ENCODE measurements at places on chromosomes 3 and 15.

DNA sequence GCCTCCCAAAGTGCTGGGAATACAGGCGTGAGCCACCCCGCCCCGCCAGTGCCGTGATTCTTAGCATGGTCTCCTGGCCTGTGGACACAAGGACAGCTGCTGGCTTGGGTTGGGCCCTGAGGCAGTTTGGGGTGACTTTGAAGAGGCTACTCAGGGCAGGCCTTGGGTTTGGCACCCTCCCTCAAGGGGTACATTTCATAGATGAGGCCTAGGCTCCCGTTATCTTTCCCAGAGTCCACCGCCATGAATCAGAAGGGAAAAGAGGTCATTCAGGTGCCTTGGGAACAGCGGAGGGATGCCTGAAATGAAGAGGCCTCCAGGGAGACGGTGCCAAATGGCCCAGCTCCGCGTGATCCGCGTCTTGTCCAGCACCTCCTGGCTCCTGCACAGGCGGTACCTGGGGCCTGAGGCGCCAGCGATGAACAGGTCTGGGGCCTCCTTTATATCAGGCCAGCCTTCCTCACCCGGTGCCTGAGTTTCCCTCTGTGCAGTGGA, 9.3 kb downstream of the GNAI2 start:
- DNase-seq = no peak

- DNase-seq = no peak
Measured at GRCh38 chr15:29222129-29222853, 47.3 kb downstream of the NSMCE3 start.

DNA sequence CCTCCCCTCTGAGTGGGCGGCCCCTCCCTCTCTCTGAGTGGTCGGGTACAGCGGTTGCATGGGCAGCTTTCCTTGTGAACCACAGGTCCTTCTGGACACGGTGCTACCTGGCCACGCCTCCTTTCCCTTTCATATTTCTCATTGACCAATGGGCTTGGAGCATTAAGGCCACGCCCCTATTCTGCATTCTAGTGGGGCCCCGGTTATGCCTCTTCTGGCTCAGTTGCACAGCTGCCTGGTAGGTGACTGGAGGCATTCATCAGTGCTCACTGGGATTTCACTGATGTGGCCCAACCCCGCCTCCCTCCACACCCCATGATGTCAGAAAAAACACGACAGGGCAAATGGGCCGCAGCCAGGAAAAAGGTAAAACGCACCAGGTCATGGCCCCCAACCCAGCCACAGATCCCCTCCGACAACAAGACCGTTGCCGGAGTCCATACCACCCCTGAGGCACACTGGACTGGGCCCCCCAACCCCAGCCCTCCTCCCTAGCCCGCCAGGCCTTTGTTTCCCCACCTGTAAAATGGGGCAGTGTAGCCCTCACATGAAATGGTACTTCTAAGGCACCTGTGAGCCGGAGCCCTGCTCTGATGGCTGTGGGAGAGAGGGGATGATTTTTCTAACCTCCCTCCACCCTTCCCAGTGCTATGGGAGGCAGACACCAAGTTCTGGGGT, 26.3 kb downstream of the NGRN start:
- no peak for DNase-seq

DNA sequence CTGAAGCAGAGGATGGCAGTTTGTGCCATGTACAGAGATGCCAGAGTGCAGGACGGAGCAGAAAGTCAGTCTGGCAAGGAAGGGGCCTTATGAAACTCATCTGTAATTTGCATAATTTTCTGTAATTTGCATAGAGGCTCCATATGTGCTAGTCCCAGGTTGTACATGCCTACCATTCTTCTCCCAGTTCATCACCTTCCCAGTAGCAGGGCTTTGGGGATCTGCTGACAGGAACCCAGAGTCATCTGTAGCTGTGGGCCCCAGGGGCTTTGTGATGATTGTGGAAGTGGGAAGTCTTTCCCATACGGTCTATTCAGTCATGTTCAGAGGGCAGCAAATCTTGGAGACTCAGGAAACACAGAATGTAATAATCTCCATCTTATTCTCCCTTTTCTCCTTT, 42.4 kb upstream of the SIAH2 start:
- no peak for DNase-seq

- DNase-seq = no peak
Measured at GRCh38 chr3:46371519-46372340, 984 bp downstream of the CCR5 start.

DNA sequence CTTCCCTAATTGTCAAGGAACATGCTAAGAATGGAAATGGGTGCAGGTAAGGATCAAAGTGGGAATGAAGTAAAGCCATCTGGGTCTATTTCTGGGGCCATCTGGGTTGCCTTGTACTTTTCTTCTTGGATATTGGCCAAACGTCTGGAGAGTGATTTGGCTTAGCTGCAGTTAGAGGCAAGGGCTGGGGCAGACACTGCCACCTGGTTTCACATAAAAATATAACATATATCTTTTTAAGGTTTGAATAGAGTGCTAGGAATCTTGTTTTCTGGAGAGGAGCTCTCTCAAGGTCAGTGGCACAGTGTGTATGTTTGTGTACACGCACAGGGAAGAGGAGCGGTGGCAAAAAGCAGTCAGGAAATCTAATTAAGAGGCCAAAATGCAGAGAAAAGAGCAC, 24.7 kb upstream of the EOMES start:
- DNase-seq = no peak

DNA sequence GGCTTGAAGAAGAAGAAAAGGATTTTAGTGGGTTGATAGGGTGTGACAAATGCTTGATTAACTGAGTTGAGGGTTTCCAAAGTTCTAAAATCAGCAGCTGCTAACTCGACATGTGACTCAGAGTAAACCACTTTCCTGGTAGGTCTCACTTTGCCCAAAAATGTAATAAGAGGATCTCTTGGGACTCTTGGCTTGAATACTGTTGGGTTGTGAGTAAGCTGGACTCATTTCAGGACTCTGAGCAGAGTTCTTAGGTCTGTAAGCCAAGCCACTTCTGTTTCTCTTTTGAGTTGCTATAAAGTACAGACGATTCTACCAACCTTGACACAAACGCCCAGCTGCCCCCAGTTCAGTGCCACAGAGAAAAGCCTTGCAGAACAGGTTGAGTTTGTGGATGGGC, 241.1 kb downstream of the ZNF621 start:
- no peak for DNase-seq

DNA sequence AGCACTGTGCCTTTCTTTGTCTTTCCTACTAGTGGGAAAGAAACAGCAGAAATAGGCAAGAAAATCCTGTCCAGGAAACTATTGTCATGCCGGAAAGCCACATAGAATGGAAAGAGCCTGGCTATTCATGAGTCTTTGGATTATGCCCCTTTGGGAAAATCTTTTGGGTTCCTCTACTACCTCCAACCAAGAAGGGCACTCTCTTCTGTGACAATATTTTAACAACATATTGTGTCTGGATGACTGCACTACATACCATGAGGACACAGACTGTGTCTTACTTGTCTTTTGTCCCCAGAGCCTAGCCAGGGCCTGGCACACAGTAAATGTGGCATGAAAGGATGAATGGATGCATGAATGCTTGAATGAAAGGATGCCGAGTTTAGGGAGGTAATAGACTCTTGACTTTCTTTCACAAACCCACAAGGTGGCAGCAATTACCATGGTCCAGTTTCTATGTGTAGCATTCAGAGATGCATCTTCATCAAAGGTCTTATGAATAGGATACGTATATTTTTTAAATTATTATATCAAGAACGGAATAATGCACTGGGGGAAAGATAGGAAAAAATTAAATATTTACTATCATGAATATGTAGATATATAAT, 30.3 kb downstream of the ARL14 start:
- peak; percentile 51 for DNase-seq

- DNase-seq = no peak
Measured at GRCh38 chr3:39133093-39133490, 20.3 kb downstream of the CSRNP1 start.

DNA sequence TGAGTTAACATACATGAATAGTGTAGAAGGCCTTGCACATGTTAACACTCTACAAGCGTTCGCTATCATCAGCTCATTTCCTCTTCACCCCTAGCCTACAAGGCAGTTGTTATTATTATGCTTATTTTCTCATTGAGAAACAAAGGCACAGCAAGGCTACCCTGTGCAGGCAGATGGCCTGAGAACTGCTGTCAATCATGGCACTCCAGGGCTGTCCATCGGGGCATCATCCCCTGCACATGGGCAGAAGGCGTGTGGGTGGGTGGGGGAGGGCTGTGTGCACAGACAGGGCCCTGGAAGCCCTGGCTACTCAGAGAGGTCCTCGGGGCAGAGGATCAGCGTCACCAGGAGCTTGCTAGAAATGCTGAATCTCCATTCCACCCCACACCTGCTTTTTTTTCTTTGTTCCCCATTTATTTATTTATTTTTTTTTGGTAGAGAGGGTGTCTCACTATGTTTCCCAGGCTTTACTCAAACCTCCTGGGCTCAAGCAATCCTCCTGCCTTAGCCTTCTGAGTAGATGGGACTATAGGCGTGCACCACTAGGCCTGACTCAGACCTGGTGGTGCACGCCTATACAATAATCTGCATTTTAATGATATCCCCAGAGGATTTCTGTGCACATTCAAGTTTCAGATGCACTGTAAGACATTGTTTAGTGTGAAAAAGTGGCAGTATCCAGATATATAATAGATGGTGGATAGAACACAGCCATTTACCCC, 9.6 kb upstream of the ZXDC start:
- DNase-seq = no peak

DNA sequence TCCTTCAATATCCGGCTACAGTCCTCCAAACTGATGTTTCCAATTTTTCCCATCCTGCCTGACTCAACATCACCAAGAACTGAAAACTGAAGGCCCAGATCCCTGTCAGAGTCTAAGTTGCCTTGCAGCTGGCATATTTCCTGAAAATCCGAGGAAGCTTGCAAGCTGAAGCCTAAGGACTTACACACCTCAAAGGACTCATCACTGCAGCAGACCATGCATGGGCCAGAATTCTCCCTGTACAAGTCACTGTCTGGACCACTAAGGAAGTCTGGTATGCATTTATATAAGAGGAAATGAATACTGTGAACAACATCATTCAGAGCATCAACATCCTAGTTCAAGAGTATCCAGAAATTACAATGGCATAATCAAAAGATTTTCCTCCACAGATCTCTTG, 548.8 kb upstream of the MDFIC2 start:
- DNase-seq = peak; percentile 97

DNA sequence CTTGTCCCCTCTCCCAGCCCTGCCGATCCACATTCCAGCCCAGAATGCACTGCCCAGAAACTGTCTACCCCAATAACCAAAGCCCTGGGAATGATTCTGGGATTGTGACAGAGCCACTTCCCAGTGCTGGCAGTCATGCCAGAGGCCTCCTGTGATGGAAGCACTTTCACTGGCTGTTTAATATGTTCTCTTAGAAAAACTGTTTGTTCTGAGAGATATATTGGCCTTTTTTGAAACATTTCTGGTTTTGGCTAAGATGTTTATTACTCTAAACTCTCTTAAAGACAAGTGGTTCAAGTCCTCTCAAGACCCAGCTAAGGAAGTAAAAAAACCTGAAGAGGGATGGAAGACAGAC, 74.0 kb upstream of the HACD2 start:
- DNase-seq = no peak

DNA sequence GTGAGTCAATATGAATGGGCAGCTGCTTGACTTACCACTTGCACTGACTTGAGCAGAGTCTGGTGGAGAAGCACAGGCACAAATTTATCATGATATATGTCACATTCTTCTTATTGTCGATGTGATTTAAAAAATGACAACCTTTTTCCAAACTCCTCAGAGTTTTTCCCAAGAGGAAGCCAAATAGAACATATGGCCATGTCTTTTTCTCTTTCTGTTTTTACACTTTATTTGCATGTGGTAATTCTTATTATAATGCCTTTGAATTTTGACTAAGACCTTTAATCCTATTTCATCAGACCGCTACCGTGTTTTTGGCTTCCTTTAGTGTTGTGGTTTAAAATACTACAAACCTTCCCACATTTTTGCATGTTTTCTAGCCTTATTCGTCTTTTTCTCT, 666.2 kb downstream of the PDCD6IP start:
- no peak for DNase-seq

GRCh38 chr3:126395846-126396513, 1.3 kb downstream of the CFAP100 start:
- DNase-seq = no peak

DNA sequence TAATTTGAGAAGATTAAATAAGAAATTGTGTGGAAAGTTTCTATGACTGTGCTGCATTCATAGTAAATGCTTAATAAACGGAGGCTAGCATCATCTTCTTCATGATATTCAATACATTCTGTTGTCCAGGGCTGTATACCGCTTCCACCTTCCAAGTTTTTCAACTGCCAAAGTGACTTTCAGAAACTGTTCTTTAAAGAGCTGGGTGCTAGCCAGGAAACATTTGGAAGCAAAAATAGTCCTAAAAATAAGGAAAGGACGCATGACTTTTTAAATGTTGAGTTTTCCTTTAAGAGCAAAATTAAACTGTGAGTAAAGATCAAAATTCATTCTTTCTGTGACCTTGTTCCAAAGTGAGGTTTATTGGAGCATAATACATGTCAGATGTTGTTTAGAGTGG, 9.4 kb upstream of the ERC2 start:
- no peak for DNase-seq

- peak; percentile 90 for DNase-seq
Measured at GRCh38 chr3:100032243-100032642, 82.1 kb downstream of the FILIP1L start.

- DNase-seq = no peak
Measured at GRCh38 chr15:42329992-42330391, 29.3 kb upstream of the CAPN3 start.

- no peak for DNase-seq
Measured at GRCh38 chr3:94734206-94734605, 671.3 kb downstream of the NSUN3 start.

DNA sequence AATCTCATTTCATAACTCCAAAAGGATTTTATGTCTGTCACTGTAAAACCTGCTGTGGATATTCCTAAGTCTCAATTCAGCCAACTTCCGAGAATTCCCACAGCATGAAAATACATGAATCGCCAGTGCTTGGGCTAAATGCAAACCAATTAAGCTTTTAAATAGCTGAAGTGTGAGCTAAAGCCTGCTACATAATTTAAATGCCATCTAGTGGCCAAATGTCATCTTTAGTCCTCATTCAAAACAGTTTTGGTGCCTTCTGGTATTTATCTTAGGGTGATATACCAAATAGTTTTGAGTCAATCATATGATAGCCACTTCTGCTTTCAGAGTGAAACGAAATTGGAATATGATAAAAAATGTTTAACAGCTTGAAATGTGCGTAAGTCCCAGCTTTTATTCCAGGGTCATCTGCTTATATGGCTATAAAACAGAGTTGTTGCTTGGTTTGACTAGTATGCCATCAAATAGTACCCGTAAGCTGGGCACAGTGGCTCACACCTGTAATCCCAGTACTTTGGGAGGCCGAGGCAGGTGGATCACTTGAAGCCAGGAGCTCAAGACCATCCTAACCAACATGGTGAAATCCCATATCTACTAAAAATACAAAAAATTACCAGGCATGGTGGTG, 41.8 kb upstream of the CCNL1 start:
- DNase-seq = peak; percentile 56

GRCh38 chr3:191492601-191493000, 31.6 kb downstream of the PYDC2 start:
- DNase-seq = peak; percentile 15

DNA sequence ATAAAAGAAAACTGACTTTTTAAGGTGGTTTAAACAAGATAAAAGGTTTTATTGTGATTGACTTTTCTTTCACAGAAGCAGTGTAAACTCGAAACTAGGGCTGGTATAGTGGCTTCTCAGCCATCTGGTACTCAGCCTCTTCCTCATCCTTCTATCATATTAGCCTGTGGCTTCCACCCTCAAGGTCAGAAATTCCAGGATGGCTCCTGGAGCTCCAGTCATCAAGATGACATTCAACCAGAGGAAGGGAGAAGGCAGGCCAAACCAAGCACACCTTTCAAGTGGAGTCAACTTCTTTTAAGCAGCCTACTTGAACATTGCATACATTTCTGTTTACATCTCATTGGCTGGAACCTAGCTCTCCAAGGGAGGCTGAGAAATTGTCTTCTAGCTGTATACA, 1.3 kb upstream of the MESD start:
- peak; percentile 17 for DNase-seq

Data from fibroblast of skin of abdomen (primary cell).